HFFc6 (cell line): ENCODE measurements at places on chromosomes 4 and X. TPM values are rescaled to one million over a fixed set of nuclear protein-coding genes. Genes with fewer than 3 reads are reported as not detected.

DNA sequence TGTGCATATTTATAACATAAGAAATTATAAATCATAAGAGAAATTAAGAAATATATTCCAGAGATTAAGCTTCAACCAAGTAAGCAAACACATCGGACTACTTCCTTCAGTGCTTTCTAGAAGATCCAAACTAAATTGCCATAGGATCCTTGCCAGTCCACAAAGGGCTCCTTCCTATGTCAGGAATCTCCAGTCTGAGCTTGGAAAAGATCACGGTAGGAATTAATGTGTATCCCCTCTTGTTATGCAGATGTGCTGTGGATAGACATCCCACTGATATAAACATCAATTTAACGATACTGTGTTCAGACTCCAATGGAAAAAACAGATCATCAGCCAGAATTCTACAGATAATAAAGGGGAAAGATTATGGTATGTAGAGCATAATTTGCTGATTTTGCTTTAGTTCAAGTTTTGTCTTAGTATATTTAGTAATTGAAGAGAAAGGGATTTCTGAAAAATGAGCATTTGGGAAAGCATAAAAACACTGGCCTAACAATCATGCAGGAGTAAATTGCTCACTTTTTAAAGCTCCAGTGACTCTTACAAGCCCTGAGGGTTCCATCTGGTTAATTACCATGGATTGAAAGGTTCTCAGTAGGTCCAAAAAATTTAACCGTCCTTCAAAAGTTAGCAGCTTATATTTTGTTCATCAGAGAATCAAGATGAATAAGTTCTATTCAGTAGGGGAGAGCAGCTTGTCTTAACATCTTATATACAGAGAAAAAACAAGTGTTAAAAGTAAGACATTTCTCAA lies 65.9 kb downstream of the HHIP start:
- no peak for DNase-seq

CSN1S1 gene
- not detected in 3 replicates for total RNA-seq

IL15 gene
- 2.0 to 3.9 TPM (median 2.9 TPM) in 3 replicates for total RNA-seq

KIAA1210 gene
- not detected in 3 replicates for total RNA-seq

EDA gene
- 0.10 to 0.12 TPM (median 0.12 TPM) in 3 replicates for total RNA-seq
